ENCODE measurements at places on chromosomes 5 and 9. TPM values are rescaled to one million over a fixed set of nuclear protein-coding genes. Genes with fewer than 3 reads are reported as not detected.

GRCh38 chr9:107983181-107983603 is 493.6 kb upstream of the KLF4 start:
- no peak for DNase-seq

- no peak for DNase-seq
Observed at GRCh38 chr5:140443-140829, 48.5 kb downstream of the PLEKHG4B start.

DNA sequence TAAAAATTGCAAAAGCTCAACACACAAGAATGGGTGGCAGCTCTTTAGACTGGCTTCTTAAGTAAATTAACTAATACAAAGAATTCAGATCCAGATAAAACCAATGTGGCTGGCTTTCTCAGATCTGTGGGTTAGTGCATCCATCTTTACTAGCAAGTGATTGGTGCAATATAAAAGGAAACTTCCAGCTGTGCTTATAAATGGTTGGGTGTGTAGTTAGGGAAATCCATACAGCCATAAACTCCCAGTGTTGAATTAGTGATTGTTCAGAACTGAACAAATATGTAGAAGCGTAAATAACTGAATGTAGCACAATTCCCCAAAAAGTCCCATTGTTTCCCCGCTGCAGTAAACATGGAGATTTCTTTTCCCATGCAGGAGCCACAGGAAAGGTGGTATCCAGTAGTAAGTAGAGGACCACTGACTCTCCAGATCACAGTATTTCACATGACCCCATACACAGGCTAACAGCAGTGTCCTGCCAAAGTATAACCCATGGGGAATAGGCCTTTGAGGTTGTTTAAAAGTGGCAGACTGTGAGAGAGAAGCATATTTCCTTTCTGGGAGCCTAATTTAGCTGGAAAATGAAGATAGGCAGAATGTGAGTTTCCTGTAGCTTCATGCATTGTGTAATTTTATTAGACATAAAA is 173.1 kb upstream of the SLC12A2 start:
- DNase-seq: no peak

LHX3 gene
- not detected for total RNA-seq

LCN1 gene
- not detected for total RNA-seq

All from suprapubic skin (tissue), 4 donors.